ENCODE measurements at places on chromosomes 6 and 20. TPM values are rescaled to one million over a fixed set of nuclear protein-coding genes. Genes with fewer than 3 reads are reported as not detected.

Gene TFAP2D
- total RNA-seq = not detected

Gene ERVFRD-1
- 0.83 TPM for total RNA-seq

Gene LAMP5
- total RNA-seq = not detected

Gene NKAIN2
- total RNA-seq = 0.11 TPM

Gene CNR1
- total RNA-seq = 7.1 TPM

Gene HLA-DOA
- 5.4 TPM for total RNA-seq
